Glutamatergic neuron (in vitro differentiated cells): ENCODE measurements at places on chromosomes 11 and 22.

- no peaks in the 10 kb centered on the region for H3K36me3 ChIP-seq
- peaks cover 13% of the 10 kb centered on the region for H3K27me3 ChIP-seq
- H3K27ac ChIP-seq = peak overlapping the region; percentile 95
- DNase-seq = peak; percentile 74
Observed at GRCh38 chr11:118437208-118438125, 1.2 kb downstream of the KMT2A start.

DNA sequence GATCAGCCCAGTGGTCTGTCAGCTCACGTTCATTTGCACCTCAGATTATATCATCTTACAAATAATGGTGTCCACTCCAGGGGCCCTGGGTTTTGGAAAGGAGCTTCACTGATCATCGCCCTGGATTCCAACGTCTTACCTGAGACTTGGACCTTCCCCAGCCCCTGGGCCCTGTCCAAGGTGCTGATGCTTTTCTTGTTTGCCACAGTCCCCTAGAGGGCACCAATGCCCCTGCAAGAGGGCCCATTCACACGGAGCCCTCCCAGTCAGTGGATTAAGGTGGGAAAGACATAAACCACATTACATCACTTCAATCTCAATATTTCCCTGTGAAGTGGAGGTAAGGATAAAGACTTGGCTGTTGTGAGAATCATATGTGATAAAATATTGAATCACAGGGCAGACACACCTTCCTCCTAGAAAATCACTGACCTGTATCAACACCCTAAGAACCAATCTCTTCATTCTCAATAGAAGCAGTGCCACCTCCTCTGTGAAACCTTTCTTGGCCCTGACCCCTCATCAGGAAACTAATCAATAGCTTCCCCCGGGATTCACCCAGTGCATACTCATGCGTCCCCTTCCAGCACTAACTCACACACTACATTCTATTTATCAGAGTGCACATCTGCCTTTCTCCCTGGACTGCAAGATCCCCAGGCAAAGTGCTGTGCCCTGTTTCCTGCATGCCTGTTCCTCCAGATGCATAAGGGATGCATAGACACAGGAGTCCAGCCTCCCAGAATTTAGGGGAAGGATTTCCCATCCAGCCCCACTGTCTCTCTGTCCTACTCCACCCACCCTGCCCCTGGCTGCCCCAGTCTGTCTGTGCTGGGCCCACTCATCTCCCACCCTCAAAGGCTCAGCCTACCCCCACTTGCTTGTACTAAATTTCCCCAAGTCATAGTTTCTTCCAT lies 167.0 kb downstream of the BUD13 start:
- no peak overlapping the region for H3K4me3 ChIP-seq
- no peak overlapping the region for H3K27ac ChIP-seq
- peaks cover under 1% of the 10 kb centered on the region for H3K36me3 ChIP-seq
- H3K4me1 ChIP-seq = peaks cover 6% of the 10 kb centered on the region

DNA sequence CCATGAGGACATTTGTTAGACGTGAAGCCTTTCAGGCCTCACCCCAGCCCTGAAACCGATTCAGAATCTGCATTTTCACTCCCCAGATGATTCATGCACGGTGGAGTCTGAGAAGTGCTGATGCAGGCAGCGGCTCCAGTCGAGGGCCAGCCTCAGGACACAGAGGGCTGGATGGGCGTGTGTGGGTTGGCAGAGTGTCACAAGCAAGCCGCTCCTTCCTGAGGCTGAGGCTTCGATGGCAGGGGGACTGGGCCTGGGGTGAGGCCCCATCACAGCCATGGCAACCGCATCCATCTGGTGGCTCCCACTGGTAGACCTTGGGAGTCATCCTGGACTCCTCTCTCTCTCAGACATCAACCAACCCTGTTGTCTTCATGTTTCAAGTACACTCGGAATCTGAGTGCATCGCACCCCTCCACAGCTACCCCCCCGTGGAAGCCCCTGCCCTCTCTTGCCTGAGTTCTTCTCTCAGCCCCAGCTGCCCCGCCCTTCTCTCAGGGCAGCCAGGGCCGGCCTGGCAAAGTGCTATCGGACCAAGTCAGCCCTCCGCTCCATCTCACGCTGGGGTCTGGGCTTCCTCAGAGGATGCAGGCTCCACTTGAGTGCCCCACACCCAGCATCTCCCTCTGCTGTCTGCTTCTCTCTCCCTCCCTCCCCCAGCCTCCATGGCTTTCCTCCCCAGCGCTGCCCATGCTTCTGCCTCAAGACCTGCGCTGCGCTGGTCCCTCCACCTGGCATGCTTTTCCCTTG lies 10.6 kb downstream of the KCNC1 start:
- peak; percentile 13 for DNase-seq
- H3K4me1 ChIP-seq = peaks cover 7% of the 10 kb centered on the region
- H3K27ac ChIP-seq = no peak overlapping the region
- no peaks in the 10 kb centered on the region for H3K36me3 ChIP-seq
- H3K27me3 ChIP-seq = peaks cover 5% of the 10 kb centered on the region

DNA sequence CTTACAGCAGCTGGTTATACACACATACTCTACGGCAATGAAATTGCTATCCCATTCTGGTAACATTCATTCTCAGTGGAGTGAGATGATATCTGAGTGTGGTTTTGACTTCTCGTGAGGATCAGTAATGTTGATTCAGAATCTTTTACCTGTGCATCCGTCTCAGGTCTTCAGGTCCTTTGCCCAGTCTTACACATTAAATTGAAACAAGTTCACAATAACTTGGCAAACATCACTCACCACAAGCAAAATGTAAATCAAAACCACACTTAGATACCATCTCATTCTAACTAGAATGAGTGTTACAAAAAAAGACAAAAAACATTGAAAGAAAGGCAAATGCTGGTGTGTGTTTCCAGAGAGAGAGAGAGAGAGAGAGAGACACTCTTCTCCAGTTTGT lies 14.0 kb downstream of the RGL4 start:
- H3K36me3 ChIP-seq = peaks cover 9% of the 10 kb centered on the region
- peaks cover 8% of the 10 kb centered on the region for H3K4me1 ChIP-seq
- H3K27me3 ChIP-seq = no peaks in the 10 kb centered on the region
- H3K4me3 ChIP-seq = no peak overlapping the region
- no peak overlapping the region for H3K27ac ChIP-seq

GRCh38 chr11:17734418-17734911 lies at the start of gene KCNC1:
Gene KCNC1 (plus strand): TSS chr11:17734781. CDS start chr11:17736003, 1,222 bp downstream.
- H3K27ac ChIP-seq = peak within 1 kb of the TSS; percentile 71
- H3K36me3 ChIP-seq = peaks cover 4% of the 10 kb centered on the region
- peak; percentile 86 for DNase-seq

DNA sequence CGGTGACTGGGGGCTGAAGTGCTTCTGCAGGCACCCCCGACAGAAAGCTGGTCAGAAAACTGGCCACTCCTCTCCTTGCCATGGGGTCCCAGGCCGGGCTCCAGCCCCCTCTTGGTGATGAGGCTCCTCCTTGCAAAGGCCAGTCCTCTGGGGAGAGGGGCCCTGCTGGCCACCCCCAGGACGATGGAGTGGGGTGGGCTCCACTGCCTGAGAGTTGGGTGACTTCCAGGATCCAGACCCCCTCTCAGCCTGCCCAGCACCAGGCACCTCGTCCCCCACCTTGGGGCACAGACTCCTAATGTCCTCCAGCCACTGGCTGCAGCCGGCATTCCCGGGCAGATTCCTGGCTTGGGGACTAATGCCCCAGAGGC lies 441 bp upstream of the RPS6KA4 start:
- peaks cover 6% of the 10 kb centered on the region for H3K4me1 ChIP-seq
- no peak overlapping the region for H3K4me3 ChIP-seq
- H3K36me3 ChIP-seq = no peaks in the 10 kb centered on the region
- DNase-seq = no peak
- peaks cover 11% of the 10 kb centered on the region for H3K27me3 ChIP-seq

DNA sequence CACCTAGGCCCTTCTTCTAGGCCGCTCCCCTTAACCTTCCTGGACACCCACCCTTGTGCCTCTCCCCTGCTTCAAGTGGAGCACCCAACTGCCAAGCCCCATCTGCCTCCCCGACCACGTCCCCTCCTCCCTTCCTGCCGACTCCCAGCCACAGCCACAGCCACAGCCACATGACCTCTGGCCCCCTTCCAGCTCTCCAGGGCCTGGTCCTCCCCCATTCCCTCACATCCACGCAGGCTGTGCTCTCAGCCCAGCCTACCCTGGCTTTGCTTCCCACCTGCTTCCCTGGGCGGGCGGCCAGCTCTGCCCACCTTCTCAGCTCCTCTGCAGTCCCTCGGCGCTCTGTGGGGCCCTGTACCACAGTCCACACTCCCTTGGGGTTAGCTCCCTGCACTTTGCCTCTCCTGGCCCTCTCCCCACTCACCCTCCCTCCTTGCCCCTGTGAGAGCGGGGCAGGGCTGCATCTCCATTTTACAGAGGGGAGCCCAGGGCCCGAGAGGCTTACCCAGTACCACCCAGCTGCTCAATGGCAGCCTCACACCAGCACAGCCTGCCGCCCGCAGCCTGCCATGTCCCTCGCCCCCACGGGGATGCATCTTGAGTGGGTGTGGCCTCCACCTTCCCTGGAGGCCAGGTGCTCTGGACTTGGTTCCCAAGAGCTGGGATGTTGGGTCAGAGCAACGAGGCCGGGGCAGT lies 20.3 kb downstream of the PARVG start:
- H3K36me3 ChIP-seq = no peaks in the 10 kb centered on the region
- peak; percentile 9 for DNase-seq
- no peak overlapping the region for H3K27ac ChIP-seq

DNA sequence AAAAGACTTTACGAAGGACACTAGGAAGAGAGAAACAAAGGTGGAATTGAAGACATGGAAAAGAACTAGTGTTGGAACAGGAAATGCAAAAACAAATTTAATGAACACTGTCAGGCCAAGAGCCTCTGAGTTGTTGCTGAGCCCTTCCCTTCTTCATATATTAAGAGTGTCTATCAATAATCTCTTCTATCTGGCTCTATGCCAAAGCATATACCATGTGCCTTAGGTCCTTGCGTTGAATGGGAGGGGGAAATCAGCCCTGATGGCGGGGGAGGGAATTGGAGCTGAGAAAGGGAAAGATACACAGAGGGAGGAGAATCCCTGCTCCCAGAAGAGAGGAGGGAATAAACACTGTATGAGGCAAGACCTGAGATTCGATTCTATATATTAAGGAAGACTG lies 5.5 kb upstream of the OR52B6 start:
- no peak overlapping the region for H3K4me3 ChIP-seq
- H3K4me1 ChIP-seq = no peaks in the 10 kb centered on the region
- H3K27me3 ChIP-seq = no peaks in the 10 kb centered on the region
- no peak for DNase-seq
- no peak overlapping the region for H3K27ac ChIP-seq
- no peaks in the 10 kb centered on the region for H3K36me3 ChIP-seq

DNA sequence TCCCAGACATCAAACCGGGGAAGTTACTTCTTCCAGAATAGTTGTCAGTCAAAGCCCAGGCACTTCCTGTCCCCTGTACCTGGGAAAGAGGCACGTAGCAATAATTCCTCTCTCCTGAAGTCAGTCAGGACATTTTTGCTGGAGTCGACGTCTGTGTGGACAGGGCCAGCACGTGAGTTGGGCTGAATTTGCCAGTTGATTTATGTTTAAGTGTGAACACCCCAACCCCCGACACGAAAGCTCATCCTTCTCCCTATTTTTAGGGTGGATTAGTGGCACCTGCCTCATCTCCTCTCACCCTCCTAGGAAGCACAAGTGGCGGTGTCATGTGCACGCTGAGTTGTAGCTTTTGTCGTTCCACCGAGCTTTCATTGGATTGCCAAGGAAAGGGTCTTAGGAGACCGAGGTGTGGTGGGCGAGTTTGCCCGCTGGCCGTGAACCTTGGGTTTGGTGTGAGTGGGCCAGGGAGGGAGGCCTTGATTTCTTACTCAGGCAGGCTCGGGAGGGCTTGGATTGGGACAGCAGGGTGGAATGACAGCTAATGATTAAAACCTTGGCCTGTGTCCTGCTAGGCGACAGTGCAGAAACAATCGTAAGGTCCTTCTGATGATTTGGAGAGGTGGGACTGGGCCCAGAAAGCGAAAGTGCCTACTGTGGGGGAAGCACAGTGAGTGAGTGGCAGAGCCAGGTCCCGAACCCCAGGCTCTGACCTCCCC lies 87.0 kb upstream of the CRYBB3 start:
- peaks cover 31% of the 10 kb centered on the region for H3K4me1 ChIP-seq
- no peak for DNase-seq
- peak overlapping the region; percentile 43 for H3K27ac ChIP-seq
- H3K27me3 ChIP-seq = peaks cover 14% of the 10 kb centered on the region

DNA sequence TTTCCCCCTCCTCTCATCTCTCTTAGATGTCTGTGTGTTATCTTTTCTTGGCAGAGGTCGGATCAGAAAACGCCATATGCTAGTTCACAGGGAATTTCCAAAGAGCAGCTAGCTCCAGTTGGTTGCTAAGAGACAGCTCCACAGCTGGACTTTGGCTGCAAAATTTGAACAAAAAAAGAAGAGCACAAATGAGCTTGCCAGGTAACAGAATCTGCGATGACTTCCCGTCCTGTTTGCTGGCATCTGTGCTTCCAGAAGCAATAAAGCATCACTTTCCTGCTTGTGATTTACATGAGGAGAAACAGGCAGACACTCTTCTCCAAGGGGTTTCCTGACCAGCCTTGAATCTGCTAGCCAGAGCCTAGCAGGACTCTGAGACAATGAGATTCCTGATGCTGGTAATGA lies 596.0 kb upstream of the B3GAT1 start:
- H3K4me1 ChIP-seq = peaks cover 18% of the 10 kb centered on the region
- peak overlapping the region; percentile 11 for H3K4me3 ChIP-seq
- DNase-seq = no peak
- H3K27ac ChIP-seq = peak overlapping the region; percentile 17
- H3K27me3 ChIP-seq = no peaks in the 10 kb centered on the region
- H3K36me3 ChIP-seq = no peaks in the 10 kb centered on the region

- peak overlapping the region; percentile 59 for H3K27ac ChIP-seq
- peak overlapping the region; percentile 84 for H3K4me3 ChIP-seq
- peaks cover 9% of the 10 kb centered on the region for H3K4me1 ChIP-seq
- H3K27me3 ChIP-seq = peaks cover 7% of the 10 kb centered on the region
Observed at GRCh38 chr11:119742263-119742861, 13.4 kb upstream of the NECTIN1 start.

GRCh38 chr22:22142661-22143060 lies 101.9 kb upstream of the VPREB1 start:
- H3K36me3 ChIP-seq = no peaks in the 10 kb centered on the region
- no peak for DNase-seq
- peaks cover 3% of the 10 kb centered on the region for H3K27me3 ChIP-seq
- no peak overlapping the region for H3K4me3 ChIP-seq
- no peaks in the 10 kb centered on the region for H3K4me1 ChIP-seq
- H3K27ac ChIP-seq = no peak overlapping the region

DNA sequence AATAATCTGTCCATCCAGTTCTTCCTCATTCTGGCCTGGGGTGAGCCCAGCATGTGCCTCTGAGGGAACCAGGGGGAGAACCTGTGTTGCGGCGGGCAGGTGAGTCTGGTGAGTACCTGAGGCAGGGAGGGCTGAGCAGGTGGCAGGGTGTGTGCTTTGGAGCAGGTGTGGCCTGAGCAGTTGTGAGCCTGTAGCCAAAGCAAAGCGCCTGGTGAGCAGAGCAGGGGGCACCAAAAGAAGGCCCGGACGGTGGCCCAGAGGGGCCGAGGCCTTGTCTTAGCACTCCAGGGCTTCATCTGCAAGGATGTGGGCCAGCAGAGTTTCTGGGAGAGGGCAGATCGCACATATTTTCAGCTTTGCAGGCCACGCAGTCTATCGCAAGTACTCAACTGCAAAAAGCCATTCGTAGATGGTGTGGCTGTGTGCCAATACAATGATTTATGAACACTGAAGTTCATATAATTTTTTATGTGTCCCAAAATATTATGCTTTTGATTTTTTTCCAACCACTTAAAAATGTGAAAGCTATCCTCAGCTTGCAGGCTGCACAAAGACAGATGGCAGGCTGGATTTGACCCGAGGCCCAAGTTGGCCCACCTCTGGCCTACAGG lies 8.7 kb downstream of the GLB1L2 start:
- peaks cover 7% of the 10 kb centered on the region for H3K4me1 ChIP-seq
- DNase-seq = no peak
- peaks cover 7% of the 10 kb centered on the region for H3K27me3 ChIP-seq
- H3K4me3 ChIP-seq = no peak overlapping the region
- H3K36me3 ChIP-seq = no peaks in the 10 kb centered on the region
